Cortex of kidney (tissue), 1 donor: ENCODE measurements at places on chromosomes 12 and 14.

DNA sequence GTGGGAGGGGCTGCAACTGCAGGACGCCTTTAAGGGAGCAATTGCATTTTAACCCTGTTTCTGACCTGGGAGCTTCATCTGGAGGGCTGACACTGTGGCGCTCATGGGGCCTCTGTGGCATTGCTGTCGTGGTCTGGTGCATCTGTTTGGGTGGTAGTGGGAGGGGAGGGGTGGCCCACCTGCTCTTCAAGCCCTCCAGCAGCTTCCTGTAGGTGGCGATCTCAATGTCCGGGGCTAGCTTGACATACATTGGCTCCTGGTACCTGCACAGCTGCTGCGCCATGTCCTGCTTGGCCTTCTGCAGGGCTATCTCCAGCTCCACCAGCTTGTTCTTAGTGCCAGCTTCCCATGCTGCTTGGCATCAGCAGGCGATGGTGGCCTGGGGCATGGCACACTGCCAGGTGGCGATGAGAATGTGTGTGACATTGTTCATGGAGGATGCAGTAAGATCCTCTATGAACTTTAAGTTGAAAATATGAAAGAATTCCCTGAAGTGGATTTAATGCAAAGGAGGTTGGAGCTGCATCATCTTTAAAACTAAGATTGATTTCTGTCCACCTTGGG, 7.7 kb upstream of the KRT82 start:
- no peak for DNase-seq

GRCh38 chr14:59823179-59823578, 47.4 kb downstream of the RTN1 start:
- no peak for DNase-seq

GRCh38 chr14:90999299-90999698, 61.1 kb downstream of the RPS6KA5 start:
- no peak for DNase-seq

GRCh38 chr12:125132698-125133400, 67.6 kb downstream of the AACS start:
- no peak for DNase-seq

DNA sequence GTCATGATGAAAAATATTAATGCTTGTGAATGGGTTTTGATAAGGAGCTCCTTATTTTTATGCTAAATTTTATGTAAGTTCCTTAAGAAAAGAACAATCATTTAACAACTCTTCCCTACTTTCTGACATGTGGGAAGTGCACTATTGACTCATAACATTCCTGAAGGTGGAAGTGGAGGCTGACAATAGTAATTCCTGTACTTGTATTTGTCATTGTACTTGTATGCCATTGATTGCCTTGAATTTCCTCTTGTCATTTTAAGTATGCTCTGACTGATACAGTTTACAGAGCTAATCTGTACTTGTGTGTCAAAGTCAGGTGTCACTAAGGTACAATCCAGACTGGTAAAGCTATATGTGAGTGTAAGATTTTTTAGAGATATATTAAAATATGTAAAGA, 440.0 kb downstream of the SLC16A7 start:
- DNase-seq, result no peak

GRCh38 chr14:88492272-88493089, 62.3 kb downstream of the PTPN21 start:
- DNase-seq, result no peak

DNA sequence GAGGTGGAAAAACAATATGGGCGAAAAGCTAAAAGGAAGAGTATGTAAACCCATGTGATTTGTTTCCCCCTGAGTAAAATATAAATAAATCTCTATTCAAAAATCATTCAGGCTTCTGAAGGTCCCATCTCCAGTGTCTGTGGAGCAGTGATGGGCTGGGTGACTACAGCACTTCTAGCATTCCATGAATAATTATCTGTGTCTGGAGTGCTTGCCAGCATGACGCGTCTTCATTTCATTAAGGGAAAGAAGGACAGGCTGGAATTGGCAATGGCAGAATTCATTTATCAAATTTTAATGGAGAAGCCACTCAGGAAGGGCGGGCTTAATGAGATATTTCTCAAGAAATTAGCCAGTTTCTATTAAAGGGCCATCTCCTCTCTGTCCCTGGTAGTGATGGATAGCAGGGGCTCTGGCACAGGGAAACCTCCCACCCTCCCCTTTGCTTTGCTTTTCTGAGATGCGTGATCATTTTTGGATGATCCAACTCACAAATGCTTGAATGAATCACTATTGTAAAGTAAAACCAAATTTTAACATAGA, 916.3 kb upstream of the SEL1L start:
- DNase-seq, result no peak

- DNase-seq, result no peak
Measured at GRCh38 chr14:60101786-60102185, 10.1 kb downstream of the PCNX4 start.

GRCh38 chr14:95064256-95064655, 93.1 kb downstream of the DICER1 start:
- DNase-seq, result no peak

- no peak for DNase-seq
Measured at GRCh38 chr12:89556976-89557375, 31.1 kb upstream of the POC1B start.

DNA sequence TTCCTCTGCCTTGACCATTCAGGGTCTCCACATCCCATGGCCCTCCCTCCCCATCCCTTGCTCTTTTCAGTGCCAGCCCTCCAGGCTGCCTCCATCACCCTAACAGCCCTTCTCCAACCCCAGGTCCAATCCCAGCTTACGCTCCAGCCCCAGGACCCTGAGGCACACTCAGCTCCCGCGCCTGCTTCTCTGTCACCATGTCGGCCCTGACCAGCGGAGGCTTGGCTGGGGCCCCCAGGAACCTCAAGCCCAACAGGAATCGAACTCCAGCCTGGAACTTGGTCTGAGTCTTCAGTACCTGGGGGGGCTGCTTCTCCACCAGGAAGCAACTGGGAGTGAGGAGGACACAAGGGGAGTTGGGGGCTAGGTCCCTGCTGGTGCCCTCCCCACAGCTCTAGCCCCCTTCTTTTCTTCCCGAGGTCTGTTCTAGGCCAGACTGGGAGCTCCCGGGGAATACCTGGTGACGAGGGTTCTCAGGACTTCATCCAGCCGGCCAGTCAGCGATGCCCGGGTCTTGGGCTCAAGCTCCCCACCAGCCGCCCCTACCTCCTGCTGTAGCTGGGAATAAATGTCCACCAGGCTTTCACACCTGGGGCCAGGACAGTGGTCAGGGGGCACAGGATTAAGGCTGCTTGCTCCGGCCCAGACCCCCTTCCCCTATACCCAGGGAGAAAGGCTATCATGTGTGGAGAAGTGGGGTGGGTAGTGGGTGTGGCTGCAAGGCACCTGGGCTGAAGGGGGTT, 6.0 kb downstream of the STAT6 start:
- no peak for DNase-seq

DNA sequence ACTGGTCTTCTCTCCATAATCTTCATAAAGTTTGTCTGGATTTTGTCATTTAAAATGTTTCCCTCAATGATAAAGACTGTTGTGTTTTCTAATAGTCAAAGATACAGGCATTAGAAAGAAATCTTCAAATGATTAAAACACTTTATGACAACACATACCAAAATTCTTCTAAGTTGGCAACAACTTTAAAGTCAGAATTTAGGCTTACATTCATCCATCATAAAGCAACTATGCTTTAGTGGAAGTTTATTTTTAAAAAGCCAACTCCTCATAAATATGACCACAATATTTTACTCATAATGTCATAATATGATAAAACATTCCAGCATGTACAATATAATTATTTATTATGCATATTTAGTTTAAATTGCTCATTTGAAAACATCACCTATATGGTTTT, 17.2 kb upstream of the CCER1 start:
- DNase-seq, result no peak

- DNase-seq, result no peak
Measured at GRCh38 chr14:104844306-104845032, 20.6 kb upstream of the CEP170B start.

GRCh38 chr14:96364962-96365361, 1.6 kb downstream of the GSKIP start:
- DNase-seq, result no peak

- no peak for DNase-seq
Measured at GRCh38 chr14:56514663-56515371, 64.8 kb upstream of the TMEM260 start.

DNA sequence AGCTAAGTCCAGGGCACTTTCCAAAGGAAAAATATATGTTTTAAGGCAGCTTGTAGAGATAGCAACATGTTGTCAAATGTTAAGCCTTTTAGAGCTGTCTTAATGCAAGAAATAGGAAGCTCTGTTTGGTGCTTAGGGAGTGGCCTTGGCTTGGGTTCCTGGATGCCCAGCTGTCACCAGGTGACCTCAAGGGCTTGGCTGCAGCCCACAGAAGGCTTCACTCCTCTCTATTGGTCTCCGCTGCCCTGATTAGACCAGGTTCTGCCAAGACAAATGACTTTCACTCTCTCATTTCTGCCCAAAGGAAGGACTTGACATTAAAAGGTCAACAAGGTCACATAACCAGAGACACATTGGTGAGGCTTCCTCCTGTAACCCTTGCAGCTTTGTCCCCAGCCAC, 76.8 kb downstream of the WSCD2 start:
- no peak for DNase-seq

- DNase-seq, result no peak
Measured at GRCh38 chr12:1644534-1645438, 15.8 kb downstream of the WNT5B start.

GRCh38 chr14:97995531-97995930, 1198.3 kb downstream of the VRK1 start:
- DNase-seq, result no peak

- no peak for DNase-seq
Measured at GRCh38 chr12:107539196-107539939, 146.2 kb upstream of the PWP1 start.

- no peak for DNase-seq
Measured at GRCh38 chr14:101109981-101110728, 206.6 kb upstream of the RTL1 start.

- no peak for DNase-seq
Measured at GRCh38 chr12:16329594-16329993, 17.9 kb upstream of the MGST1 start.

GRCh38 chr14:36271222-36271621, 49.2 kb downstream of the MBIP start:
- DNase-seq, result no peak

DNA sequence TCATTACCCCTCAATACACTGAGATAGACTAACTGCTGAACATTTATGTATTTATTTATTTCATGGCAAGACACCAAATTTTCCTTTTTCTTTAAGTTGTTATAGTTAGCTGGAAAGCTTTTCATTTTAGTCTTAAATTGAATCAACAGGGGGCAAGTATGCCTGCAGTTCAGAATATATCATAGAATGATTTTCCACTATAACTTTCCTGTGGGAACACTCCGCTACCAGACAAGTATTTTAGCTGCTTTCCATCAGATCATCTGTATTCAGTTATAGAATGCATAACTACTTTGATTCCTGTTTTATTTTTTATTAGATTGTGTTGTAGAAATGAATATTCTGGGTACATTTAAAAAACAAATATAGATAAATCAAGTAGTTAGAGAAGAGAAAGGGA, 102.0 kb downstream of the SLC6A15 start:
- DNase-seq, result no peak

DNA sequence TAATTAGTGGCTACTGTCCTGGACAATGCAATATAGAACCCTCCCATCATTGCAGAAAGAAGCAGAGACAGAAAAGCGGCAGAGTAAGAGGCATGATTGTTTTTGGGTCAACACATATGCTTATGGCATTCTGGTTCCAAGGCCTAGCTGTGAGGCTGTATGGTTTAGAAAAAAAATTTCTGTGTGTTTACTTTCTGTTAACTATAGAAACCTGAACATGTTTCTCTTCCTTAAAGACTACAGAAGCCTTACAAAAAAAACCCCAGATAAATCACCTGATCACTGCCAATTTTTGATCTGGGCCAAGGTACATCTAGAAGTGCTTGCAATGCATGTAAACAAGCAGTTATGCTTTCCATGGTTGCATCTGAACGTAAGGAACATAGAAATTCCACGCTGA, 100.0 kb upstream of the HECTD1 start:
- DNase-seq, result no peak
